MV-4-11 (cell line): ENCODE measurements at places on chromosomes 16 and 17.

DNA sequence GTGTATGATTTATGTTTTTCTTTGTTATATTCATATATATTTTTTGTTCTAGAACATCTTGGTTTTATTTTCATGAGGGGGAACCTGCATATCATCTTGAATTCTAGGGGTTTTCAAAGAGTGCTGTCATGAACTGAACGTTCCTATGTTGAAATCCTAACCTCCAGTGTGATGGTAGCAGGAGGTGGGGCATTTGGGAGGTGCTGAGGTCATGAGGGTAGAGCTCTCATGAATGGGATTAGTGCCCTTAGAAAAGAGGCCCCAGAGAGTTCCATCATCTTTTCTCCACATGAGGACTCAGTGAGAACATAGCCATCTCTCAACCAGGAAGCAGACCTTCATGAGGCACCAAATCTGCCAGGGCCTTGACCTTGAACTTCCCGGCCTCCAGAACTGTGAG lies 34.6 kb upstream of the CCDC182 start:
- peak; percentile 30 for DNase-seq

GRCh38 chr17:79338604-79339003 lies 264.0 kb downstream of the ENGASE start:
- no peak for DNase-seq

DNA sequence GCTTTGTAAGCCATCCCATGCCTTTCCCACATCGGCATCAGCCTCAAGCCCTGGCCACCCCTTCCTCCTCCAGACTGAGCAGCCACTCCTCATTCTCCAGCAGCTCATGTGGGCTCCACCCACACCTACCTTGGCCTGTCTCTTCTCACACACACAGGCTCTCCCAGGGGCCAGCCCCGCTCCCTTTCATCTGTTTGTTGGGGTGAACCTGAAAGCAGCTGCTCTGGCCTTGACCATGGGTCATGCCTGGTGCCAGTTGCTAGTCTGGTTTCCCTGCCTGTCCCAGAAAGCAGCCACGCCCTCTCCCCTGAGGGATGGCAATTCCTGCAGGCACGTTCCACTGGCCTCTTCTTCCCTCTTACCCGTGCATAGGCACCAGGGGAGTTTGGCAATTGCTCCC lies 11.4 kb upstream of the TMEM238L start:
- DNase-seq, result no peak

DNA sequence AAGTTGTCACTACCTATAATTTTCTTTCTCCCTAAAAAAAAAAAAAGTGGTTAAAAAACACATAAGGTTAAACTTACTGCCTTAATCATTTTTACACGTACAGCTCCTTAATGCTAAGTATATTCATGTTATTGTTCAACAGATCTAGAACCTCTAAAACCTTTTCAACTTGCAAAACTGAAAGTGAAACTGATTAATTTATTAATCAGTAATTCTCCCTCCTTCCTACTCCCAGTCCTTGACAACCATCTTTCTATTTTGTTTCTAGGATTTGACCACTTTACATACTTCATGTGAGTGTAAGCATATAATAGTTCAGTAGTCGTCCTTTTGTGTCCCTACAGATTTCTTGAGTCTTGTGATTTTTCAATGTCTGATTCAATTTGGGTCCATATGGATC lies 251.4 kb upstream of the KIF2B start:
- no peak for DNase-seq

- no peak for DNase-seq
Observed at GRCh38 chr16:901715-902601, 68.8 kb downstream of the LMF1 start.
